ENCODE measurements at places on chromosomes 16 and 17.

DNA sequence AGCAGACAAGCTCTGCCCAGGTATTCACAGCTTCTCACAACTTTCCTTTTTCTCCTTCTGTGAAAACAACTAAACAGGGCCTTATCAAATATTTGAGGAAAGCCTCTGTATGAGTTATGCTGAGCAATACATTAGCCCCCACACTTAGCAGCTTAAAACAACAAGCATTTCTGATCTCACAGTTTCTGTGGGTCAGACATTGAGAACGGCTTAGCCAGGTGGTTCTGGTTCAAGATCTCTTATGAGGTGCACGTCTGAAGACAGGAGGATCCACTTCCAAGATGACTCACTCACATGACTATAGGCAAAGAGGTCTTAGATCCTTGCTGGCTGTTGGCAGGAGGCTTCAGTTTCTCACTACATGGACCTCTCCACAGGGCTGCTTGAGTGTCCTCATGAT, 181.4 kb upstream of the WSCD1 start:
- ATAC-seq = no peak

GRCh38 chr16:65406116-65406515, 284.3 kb upstream of the CDH11 start:
- no peak for ATAC-seq

- peak; percentile 55 for ATAC-seq
Measured at GRCh38 chr16:68889508-68890150, 46.3 kb downstream of the TANGO6 start.

GRCh38 chr16:57004387-57005250, 15.3 kb downstream of the NLRC5 start:
- no peak for ATAC-seq

- ATAC-seq = no peak
Measured at GRCh38 chr16:11528053-11528452, 58.7 kb downstream of the LITAF start.
